ENCODE measurements at places on chromosomes 13 and 19. TPM values are rescaled to one million over a fixed set of nuclear protein-coding genes. Genes with fewer than 3 reads are reported as not detected.
A peak's percentile ranks its signal among the peaks of the same experiment; 100 is the strongest.

DNA sequence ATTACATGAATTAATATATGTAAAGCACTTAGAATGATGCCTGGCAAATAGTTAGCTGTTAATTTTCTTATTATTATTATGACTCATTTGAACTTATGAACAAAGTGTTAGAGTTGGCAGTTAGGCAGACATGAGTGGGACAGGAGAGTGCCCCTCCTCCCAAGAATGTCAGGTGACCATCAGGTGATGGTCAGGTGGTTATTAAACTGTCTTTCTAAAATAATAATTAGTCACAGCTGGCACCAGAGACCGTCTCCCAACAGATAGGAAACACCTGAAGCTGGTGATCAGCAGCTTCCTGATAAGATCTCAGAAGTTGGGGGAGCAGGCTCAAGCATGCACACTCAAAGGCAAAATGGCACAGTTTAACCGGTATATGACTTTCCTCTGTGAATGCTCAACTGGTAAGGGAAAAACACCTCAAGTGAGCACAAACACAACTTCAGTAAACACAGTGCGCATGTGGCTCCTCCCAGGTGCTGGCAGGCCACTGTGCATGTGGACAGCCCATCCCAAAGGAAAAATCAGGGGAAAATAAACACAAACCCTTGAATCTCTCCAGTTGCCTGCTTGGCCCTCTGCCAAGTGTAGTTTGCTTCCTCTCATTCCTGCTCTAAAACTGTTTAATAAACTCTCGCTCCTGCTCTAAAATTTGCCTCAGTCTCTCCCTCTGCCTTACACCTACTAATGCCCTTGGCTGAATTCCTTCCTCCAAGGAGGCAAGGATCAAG, 54.0 kb downstream of the FLT1 start:
- H3K27me3 ChIP-seq: no peaks in the 10 kb centered on the region
- no peak overlapping the region for H3K27ac ChIP-seq
- no peak for DNase-seq
- no peaks in the 10 kb centered on the region for H3K4me1 ChIP-seq
- no peaks in the 10 kb centered on the region for H3K36me3 ChIP-seq

DNA sequence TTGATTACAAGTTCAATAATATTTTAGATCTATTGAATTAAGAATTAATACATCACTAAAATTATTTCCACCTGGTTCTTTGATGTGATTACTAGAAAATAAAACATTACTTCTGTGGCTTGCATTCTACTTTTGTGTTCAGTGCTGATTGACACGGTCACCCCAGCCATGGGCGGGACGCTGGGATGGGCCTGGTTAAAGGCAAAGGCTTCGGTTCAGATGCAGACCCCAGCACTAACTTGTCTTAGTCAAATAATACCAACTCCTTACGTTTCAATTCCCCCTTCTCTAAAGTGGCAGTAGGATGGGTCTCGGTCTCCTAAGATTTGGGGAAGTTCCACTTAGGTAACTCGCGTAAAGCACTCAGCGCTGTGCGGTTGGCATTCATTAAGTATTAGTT, 144.9 kb downstream of the URI1 start:
- peaks cover 9% of the 10 kb centered on the region for H3K4me1 ChIP-seq
- no peak overlapping the region for H3K27ac ChIP-seq
- H3K4me3 ChIP-seq: no peak overlapping the region
- DNase-seq: peak; percentile 30
- no peaks in the 10 kb centered on the region for H3K36me3 ChIP-seq

DNA sequence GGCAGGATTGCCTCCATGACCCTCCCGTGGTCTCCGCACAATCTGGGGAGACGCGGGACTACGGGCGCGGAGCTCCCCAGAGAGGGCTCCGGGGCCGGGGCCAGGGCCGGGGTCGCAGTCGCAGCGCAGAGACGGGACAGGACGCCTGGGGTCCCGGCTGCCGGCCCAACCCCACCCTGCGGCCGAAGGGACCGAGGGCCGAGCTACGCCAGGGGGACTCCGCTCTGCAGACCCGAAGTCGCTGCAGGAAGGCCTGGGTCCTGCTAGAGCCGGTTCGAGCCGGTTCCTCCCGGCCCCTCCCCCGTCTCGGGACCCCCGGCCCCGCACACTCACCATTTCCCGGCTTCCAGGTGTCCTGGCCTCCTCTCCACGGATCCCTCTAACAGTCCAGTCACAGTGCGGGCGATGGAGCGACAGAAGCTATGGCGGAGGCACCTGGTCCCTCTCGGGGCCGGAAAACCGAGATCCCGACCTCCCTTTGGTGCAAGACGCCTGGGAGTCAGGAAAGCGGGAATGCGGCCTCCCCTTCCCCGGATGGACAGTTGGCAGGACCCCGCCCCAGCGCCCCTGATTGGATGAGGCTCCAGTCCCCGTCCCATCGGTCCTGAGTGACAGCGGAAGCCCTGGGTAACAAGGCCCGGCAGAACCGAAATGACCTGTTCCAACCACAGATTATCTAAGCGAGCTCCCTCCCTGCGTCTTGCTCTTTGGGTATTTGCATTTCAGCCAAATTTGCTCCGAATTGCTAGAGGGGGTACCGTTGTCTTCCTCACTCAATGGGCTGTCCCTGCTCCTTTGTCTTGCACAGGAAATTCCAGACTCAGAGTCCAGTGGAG, at the start of gene ZNF625:
Gene ZNF625, minus strand, starts transcription at position 512 of the 836 bp plus-strand sequence. Its CDS starts 176 bp downstream, at position 336.
- peak within 1 kb of the TSS; percentile 60 for H3K4me3 ChIP-seq
- peak; percentile 90 for DNase-seq
- peaks cover 17% of the 10 kb centered on the region for H3K4me1 ChIP-seq
- no peaks in the 10 kb centered on the region for H3K27me3 ChIP-seq
- peak within 1 kb of the TSS; percentile 82 for H3K27ac ChIP-seq
- no peaks in the 10 kb centered on the region for H3K36me3 ChIP-seq

DNA sequence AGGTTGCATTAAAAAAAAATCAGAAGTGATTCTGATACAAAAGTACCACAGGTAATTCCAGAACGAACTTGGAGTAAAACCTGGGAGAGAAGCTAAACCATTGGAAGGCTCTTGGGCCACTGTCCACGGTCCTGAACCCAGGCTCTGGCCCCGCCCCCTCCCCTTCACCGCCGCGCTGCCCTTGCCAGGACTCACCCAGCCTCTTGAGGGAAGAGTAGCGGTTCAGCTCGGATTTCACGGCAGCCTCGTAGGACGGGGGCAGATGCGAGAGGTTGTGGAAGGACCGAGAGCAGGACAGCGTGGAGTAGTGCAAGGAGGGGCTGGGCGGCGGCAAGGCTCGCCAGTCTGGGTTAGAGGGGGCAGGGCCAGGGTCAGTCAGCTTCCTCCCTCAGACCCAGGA, 5.7 kb downstream of the SHISA7 start:
- no peak for DNase-seq
- no peaks in the 10 kb centered on the region for H3K36me3 ChIP-seq
- H3K27me3 ChIP-seq: peaks cover 90% of the 10 kb centered on the region
- H3K4me3 ChIP-seq: no peak overlapping the region
- H3K27ac ChIP-seq: no peak overlapping the region

Gene GRIK5
- 2.1 TPM for total RNA-seq
